Activated CD4-positive, alpha-beta memory T cell treated with anti-CD3 and anti-CD28 coated beads, Interleukin-2, amount 10 ng/mL, durations not matched to agents 7 days and 5 days (primary cell): ENCODE measurements at places on chromosomes 5 and 9. TPM values are rescaled to one million over a fixed set of nuclear protein-coding genes. Genes with fewer than 3 reads are reported as not detected.

DNA sequence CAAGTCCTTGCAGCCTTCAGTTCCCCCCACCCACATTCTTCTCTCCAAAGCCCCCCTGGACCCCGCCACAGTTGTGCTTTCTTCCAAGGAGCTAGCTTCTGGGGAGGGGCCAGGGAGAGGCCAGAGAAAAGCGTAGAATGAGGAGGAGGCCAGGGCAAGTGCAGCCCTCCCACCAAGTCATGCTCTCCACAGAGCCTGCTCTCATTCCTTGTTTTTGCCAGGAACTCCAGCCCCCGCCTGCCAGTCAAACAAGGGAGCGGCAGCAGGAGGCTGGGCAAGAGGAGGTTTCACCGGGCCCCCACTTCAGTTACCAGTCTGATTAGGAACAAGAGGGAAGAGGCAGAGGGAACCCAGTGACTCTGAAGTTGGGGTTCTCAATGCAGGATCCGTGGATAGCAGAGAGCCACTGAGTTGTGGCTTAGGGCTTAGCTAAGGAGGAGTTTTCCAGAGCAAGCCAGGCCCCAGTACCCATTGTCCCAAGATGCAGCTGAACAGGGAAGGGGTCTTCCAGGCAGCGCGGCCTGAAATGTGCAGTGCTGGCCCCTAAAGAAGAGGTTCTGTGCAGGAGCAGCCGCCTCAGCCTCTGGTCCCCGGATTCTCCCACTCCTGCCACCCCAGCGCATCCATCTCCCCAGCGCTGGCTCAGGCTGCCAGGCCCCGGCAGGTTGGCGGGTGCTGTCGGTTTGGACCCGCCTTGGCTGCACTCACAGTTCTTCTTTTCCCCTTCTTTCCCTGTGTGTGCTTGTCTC, 120.6 kb downstream of the DAB2IP start:
- no peak overlapping the region for H3K27ac ChIP-seq
- no peaks in the 10 kb centered on the region for H3K4me1 ChIP-seq

DNA sequence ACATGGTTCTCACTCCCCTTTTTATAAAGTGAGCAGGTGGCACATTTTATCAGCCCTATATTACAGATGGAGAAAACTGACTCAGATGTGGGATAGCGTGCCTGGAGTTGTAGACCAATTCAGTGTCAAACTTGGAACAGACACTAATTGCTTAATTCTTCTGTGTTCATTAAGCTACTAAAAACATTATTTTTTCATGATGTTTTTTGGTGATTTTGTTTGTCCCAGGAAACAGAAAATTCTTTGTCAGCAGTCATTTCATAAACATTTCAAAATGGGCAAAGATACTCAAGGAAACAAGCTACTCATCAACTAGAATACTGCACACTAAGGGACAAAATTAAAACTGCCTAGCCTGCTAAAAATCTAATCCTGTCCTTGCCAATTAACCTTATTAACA, 2.2 kb downstream of the ABHD17B start:
- no peak for DNase-seq
- H3K4me1 ChIP-seq, result peaks cover 52% of the 10 kb centered on the region
- no peaks in the 10 kb centered on the region for H3K27me3 ChIP-seq
- no peak overlapping the region for H3K27ac ChIP-seq
- peak overlapping the region; percentile 97 for H3K4me3 ChIP-seq

The PRUNE2 gene
- total RNA-seq, result 0.83 TPM

- no peaks in the 10 kb centered on the region for H3K4me1 ChIP-seq
- no peaks in the 10 kb centered on the region for H3K27me3 ChIP-seq
- H3K36me3 ChIP-seq, result no peaks in the 10 kb centered on the region
- no peak overlapping the region for H3K27ac ChIP-seq
- DNase-seq, result no peak
Observed at GRCh38 chr5:129216001-129216400, 121.5 kb downstream of the ISOC1 start.

DNA sequence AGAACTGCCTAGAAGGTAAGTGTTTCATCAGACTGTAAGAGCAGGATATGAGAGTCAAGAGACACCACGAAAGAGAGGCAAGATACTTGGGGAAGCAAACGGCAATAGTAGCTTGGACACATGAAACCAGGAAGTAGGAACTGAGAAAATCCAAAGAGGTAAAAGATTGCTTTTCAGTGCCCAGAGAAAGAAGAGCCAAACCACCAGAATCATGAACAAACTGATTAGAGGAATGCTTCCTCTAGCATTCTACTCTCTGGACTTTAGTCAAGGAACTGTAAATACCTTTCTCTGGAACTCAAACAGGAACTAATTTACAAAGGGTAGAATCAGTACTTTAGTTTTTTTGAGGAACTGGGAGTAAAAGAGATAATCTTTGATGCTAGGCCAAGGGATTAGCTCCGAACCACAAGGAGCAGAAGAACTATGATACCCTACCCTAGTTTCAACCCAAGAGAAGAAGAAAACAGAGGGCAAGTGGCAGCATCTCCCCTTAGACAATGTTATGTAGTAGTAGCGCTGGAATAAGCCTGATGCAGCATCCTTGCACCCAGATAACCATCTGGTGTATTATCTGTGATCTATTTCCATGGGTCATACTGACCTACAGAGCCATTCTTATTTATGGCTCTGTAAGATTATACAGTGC, 41.3 kb downstream of the EFCAB9 start:
- H3K27ac ChIP-seq, result no peak overlapping the region
- peaks cover 40% of the 10 kb centered on the region for H3K36me3 ChIP-seq
- H3K4me1 ChIP-seq, result peaks cover 47% of the 10 kb centered on the region
- H3K4me3 ChIP-seq, result no peak overlapping the region
- no peak for DNase-seq

GRCh38 chr5:56290378-56291078, 57.4 kb upstream of the ANKRD55 start:
- H3K36me3 ChIP-seq, result no peaks in the 10 kb centered on the region
- no peaks in the 10 kb centered on the region for H3K27me3 ChIP-seq
- peaks cover 3% of the 10 kb centered on the region for H3K4me1 ChIP-seq
- H3K27ac ChIP-seq, result no peak overlapping the region

DNA sequence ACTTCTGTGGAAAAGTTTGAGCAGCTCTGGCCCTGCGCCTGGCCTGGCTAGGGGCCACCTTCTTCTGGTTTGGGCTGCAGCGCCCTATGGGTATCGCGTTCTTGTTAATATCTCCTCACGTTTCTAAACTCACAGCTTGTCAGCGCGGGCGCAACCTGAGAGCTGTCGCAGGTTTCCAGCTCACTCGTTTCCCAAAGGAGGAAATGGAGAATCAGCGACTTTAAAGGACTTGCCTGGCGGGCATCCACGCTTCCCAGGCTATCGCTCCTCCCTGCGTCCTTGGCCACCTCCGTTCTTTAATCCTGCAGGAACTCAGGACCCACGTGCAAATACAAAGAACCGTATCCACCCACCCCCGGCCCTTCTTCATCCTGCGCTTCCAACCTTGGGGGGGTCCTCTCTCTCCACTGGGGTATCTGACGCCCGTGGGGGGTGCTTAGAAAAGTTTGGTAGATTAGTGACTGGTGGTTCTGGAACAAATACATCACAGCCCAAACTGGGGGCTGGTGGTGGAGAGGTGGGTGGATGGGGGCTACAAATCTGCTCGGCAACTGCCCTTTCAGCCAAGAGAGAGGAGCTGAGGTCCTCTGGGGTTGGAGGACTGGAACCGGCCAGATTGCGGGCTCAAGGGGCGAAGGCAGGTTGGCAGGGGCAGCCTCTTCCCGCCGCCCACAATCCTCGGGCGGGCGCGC, 578 bp upstream of the PSAT1 start:
- H3K36me3 ChIP-seq, result peaks cover 23% of the 10 kb centered on the region
- peak overlapping the region; percentile 93 for H3K4me3 ChIP-seq
- peaks cover 50% of the 10 kb centered on the region for H3K4me1 ChIP-seq
- H3K27ac ChIP-seq, result peak overlapping the region; percentile 87

DNA sequence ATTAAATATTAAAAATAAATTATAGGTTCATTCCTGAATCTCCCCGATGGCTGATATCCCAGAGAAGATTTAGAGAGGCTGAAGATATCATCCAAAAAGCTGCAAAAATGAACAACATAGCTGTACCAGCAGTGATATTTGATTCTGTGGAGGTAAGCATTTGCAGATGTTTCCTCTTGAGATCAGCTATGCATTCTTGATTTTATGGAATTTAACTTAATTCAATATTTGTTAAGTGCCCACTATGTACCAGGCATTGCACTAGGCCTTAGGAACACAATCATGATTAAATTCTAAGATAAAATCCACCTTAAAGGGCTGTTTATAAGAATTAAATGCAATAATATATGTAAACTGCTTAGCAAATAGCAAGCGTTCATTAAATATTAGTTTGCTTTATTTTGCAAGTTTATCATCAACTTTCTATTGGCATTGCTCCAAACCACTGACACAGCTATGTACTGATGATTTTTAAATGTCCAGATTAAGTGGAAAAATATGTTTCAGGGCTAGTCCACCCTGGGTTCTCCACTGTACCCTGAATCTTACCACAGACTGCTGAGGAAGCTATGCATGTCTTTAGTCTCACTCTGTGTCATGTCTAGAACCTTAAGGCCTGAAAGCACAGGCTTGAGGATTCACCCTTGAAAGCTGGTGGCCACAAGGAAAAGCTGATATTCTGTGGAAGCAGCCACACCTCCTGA, 33.2 kb downstream of the SLC22A4 start:
- H3K27ac ChIP-seq, result no peak overlapping the region
- H3K36me3 ChIP-seq, result no peaks in the 10 kb centered on the region
- DNase-seq, result no peak
- H3K27me3 ChIP-seq, result no peaks in the 10 kb centered on the region

- H3K4me3 ChIP-seq, result no peak overlapping the region
- no peak for DNase-seq
- H3K4me1 ChIP-seq, result no peaks in the 10 kb centered on the region
- no peaks in the 10 kb centered on the region for H3K27me3 ChIP-seq
- no peak overlapping the region for H3K27ac ChIP-seq
Observed at GRCh38 chr9:76215066-76215465, 179.2 kb downstream of the RFK start.
